ENCODE measurements at places on chromosomes 6 and 20.

- no peak for DNase-seq
These were observed 21.7 kb upstream of the FAM217A start for GRCh38 chr6:4100655-4101054.

- no peak for DNase-seq
These were observed 248.5 kb downstream of the BTBD9 start for GRCh38 chr6:38391206-38391605.

- no peak for DNase-seq
These were observed 196.9 kb upstream of the SLC24A3 start for GRCh38 chr20:19015351-19016139.

DNA sequence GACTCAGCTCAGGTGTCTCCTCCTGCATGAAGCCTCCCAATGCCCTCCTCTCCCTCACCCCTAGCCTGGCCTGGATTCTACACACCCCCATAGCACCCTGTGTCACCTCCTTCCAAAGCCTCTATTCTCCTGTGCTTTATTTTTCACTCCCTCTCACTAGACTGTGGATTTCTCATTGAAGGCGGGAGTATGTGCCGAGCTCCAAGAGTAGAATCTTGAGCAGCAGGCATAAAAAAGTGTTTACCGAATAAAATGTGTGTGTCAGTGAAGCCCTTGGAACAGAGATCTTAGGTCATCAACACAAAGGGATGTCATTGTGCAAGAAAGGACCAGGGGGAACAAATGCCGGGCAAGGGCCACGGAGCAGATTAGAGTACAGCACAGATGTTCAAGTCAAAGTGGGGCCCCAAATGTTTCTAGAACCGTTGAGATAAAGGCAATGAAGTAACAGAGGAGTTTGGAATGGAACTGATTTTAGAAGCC is 106.1 kb upstream of the TMEM170B start:
- no peak for DNase-seq

- no peak for DNase-seq
These were observed 40.1 kb downstream of the PHACTR3 start for GRCh38 chr20:59644371-59644939.

DNA sequence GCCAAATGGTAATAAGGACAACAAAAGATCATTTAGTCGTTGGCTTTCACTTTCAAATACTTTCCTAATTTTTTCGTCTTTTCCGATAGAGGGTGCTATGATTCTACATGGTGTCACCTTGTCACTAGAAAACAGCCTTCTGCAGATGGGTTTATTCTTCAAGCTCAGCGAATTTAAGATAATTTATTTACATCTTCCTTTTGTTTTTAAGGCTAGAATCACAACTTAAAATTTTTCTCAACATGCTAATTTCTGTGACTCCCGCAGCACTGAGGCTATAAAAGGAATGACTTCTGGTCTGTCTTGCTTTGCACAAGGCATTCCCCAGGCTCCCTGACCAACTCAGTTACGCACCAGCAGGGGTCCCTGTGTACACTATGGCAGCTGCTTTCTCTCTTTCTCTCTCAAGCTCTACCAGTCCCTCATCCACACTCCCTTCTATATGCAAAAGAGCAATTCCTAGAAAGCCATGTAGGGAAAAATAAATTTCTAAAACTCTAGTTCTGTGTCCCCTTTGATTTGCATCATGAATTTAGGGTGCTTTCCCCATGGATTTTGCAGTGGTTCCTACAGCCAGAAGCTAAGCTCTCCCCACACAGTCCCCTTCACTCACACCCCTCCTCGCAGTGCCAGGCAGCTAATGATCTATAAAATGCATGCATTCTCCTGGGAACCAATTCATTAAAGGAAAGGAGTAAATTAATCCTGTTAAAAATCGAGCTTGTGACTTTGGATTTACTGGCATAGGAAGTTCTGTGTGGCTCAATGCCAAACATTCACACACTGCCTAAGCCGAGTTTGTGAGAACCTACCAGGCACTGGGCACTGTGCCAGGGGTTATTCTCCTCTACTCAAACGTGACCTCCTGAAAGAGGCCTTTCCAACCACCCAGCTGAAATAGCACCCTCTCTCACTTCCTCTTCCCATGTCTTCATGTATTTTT is 74.5 kb downstream of the DCDC2 start:
- DNase-seq: no peak
